AG09309 (cell line): ENCODE measurements at places on chromosomes 12 and 14.

- DNase-seq = no peak
These were observed 102.8 kb upstream of the TMCC3 start for GRCh38 chr12:94753036-94753679.

- DNase-seq = no peak
These were observed 1.4 kb downstream of the CALCOCO1 start for GRCh38 chr12:53725824-53726223.

DNA sequence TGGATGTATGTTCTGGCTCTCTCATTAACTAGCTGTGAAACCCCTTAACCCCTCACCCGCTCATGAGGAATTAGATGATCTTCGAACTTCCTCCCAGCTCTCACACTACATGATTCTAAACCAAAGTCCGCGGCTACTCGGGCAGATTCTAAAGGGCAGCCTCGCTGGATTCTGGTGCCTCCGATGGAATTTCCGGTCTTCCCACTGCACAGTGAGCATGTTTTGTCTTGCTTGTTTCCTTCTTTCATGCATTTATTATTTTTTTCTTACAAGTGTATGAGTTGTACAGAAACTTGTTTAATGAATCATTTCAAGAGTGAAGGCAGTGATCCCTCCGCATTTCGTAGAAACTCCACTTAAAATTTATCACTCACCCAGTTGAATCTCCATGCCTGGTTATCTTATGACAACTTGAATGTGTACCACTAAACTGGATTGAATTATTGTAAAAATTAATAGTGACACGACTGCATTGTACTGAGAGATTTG lies 4.5 kb upstream of the HCAR3 start:
- no peak for DNase-seq

DNA sequence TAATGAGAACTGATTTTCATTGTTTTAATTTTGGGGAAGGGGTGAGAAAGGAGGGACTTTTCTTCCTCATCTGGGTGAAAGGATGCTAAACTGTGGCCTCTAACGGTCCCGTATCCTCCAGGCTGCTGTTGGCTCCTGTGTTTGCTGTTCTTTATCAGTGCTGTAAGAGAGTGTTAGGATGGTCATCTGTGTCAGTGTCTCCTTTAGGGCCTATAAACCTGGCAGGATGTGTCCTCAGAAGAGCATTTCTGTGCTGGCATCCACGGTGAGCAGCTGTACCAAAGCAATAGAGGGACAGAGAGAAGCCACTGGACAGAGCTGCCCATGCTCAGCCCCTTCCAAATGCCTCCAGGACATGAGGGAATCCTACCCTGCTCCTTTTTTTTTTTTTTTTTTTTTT lies 253.1 kb downstream of the ZFP36L1 start:
- DNase-seq = no peak

- DNase-seq = no peak
These were observed 832.9 kb downstream of the C12orf50 start for GRCh38 chr12:87196321-87196720.

GRCh38 chr14:100732766-100733100 lies 6.0 kb downstream of the DLK1 start:
- no peak for DNase-seq
